ENCODE measurements at places on chromosomes 12 and 14.

DNA sequence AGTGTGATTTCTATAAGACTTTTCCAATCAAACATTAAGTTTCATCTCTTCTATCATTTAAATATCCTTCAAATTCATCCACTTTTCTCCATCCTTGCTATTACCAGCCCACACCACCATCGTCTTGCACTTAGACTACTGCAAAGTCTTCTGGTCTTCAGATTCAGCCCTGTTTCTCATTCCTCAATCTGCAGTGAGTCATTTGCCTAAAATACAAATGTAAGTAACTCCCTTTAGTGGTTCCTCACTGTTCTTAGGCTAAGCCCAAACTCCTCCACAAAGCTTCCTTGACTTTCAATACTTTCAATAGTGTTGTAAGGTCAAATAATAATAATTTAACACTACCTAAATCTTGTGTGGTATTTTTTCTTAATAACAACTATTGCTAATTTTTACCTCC is 83.3 kb downstream of the PLEKHG7 start:
- no peak for DNase-seq

- no peak for DNase-seq
These were observed 1108.6 kb downstream of the LRFN5 start for GRCh38 chr14:42715316-42715715.

- DNase-seq = no peak
These were observed 13.6 kb downstream of the VEZT start for GRCh38 chr12:95231190-95231589.

DNA sequence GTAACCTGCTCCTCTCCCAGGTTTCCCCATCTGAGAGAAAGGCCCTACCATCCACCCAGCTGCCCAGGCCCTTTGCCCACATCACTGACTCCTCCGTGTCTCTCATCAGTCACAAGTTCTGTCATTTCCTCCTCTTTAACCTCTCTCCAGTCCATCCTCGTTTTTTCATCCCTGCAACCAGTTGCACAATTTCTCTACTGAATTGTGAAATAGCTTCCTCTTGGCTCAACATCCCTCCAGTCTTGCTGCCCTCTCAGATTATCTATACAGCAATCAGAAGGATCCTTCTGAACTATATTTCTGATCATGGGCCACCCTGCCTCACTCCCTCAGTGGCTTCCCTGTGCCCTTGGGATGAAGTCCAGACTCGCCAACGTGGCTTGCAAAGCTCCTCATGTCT is 6.8 kb downstream of the FAM161B start:
- DNase-seq = no peak

- DNase-seq = no peak
These were observed 541.6 kb downstream of the TMEM121 start for GRCh38 chr14:106067935-106068334.

DNA sequence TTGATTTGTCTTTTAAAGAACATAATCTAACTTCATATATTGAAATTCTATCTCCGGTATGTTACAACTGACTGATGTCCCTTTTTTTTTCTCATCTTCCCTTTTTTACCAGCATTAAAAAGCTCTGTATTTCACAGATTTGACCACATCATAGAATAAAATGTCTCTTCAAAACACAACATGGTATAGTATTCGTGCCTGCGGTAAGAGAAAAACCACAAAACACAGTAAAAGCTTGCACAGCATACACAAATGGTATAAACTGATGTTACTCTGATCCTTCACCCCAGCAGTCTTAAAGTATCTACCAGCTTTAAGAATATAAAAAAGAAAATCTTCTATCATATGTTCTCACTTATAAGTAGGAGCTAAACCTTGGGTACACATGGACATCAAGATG is 83.4 kb downstream of the HECTD1 start:
- DNase-seq = no peak

GRCh38 chr12:1398673-1399072 is 195.7 kb downstream of the FBXL14 start:
- DNase-seq = no peak

- DNase-seq = no peak
These were observed 153.2 kb downstream of the SMOC1 start for GRCh38 chr14:70032447-70032846.

GRCh38 chr14:37697489-37698121 is 102.2 kb downstream of the TTC6 start:
- DNase-seq = no peak

- no peak for DNase-seq
These were observed 157.6 kb downstream of the DPF3 start for GRCh38 chr14:72736308-72736707.

DNA sequence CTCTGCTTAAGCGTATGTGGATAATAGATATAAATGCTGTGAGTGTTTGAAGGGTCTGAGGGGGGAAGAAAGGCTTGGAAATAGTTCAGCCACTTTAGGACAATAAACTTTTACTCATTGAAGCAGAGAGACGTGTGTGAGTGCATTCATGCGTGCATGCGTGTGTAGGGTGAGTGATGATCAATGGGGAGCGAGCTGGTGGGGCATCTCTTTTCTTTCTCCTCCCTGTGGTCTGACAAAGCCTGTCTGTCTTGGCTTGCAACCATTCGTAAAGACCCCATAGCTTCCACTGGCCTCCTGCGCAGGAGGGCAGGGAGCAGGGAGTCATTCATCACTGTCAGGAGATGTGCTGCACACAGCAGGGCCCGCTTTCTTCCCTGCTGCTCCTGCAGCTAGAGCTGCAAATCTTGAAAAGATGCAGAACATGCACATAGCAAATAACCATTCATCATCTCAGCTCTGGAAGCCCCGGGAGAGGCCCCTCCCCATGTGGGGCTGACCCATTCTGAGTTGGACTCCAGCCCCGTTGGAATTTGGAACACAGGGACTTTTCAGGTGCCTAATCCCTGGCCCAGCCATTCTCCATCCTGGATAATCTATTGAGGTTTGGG is 223.2 kb downstream of the PPM1H start:
- no peak for DNase-seq

DNA sequence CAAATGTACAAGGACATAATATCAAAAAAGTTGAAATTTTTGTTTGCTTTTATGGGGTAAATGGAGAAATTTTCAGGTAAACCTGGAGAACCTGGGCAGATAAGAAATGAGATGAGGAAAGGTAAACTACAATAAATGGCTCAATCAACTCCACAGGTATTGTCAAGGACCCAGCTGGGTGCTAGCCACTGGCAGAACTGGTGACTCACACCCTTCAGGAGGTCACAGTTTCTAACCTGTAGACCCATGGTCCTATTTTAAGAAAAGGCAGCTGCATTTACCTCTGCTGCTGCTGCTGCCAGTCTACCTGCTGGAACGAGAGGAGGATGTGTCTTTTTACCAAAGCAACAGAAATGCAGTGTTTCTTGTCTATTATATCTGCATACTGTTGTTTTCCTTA is 226.6 kb downstream of the ALG10B start:
- no peak for DNase-seq

DNA sequence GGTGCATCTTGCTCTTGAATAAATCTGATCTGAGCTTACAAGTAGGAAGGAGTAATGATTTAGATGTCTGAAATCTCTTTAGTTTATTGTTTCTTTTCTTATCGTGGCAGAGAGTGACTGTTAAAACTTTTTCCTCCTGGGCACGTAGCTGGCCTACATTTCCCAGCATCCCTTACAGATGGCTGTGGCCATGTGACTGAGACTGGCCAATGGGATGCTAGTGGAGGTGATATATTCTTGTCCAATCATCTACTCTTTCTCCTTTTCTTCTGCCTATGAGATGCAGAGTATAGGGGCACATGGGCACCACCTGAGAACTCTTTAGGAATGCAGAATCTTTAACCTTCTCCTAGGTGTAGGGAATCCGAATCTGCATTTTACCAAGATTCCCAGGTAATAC is 237.3 kb downstream of the RGS6 start:
- no peak for DNase-seq

GRCh38 chr12:127519779-127520178 is 747.2 kb upstream of the TMEM132C start:
- DNase-seq = no peak

- DNase-seq = no peak
These were observed 397.8 kb downstream of the SEC23A start for GRCh38 chr14:38705220-38705619.

- DNase-seq = no peak
These were observed 34.0 kb downstream of the KCNMB4 start for GRCh38 chr12:70400124-70400523.

DNA sequence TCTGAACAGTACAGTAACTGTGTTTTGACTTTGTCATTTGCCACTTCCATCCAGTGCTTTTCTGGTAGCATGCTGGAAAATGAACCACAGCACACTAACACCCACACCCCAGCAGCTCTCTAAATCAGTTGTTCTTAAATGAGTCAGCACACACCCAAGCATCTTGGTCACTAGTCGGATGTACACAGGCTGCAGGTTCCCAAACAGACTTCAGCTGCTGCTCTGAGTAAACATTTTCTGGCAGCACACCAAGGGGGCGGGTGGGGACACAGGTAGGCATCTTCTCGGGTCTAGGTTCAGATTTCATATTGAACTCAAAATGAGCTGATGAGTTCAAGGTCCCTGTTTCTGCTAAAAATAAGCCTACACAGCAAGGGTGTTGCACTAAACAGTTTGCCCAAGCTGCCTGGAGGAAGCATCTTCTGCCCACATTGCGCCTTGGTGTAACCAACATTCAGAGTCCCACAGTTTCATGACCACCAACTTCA is 39.8 kb downstream of the IFNG start:
- no peak for DNase-seq

DNA sequence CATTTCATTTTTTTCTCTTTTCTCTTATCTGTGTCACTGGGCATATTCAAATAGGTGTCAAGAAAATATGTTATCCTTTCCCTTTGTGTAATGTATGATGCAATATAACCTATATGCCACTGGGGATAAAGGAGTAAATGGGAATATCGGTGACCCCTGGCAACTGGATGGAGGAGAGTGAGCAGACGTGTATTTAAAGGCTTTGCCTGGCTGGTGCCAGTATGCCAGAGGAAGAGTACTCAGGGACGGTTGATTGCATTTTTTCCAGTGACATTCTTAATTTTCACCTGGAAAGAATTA is 12.0 kb upstream of the STXBP6 start:
- DNase-seq = no peak

DNA sequence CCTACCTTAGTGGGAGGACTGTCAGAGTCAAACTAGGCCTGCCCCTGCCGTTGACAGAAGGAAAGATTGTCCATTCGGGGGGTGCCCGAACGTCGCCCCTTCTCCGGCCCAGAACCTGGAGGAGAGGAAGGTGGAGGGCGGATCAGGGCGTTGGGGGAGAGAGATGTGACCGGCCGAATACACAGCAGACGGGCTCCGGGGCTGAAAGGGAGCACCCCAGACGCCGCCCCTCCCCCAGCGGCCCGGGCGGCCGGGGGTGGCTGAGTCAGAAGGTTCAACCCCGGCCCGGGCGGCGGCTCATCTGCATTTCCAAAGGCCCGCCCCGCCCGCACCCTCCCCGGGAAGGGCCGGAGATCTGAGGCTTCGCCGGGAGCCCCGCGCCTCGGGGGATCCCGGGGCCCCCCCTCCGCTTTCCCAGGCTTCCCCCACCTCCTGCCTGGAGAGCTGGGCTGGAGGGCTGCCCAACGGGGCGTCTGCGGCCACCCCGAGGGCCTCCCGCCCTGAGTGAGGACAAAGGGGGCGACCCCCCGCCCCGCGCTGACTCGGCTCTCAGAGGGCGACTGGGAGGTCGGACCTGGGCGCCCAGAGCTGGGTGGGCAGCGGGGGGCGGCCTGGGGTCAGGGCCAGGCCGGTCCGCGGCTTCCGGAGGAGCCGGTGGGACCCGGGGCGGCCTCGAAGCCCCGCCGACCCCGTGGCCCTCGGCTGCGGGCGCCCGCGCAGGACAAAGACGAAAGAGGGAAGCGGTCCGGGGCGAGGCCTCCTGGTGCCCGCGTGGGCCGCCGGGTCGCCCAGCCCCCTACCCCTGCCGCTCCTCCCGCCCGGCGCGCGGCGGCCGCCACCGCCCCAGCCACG is 3.7 kb upstream of the SETD1B start:
- DNase-seq = peak; percentile 37

DNA sequence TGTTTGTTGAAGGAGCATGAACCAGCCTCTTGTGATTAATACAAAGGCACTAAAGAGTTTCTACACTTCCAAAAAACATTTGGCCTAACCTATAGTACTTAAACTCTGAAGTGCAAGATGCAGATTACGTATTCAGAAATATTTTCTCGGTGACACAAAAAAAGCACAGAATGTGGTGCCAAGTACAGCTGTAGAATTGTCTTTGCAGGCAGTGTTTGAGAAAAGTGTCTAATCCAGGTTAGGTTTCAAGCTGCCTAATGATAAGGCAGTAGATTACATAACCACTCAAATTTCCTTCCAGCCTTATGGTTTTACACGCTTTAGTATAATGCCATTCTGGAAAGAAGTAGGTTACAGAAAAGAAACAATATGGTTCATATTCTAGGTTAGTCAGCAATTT is 205.2 kb downstream of the KLHL28 start:
- DNase-seq = no peak

DNA sequence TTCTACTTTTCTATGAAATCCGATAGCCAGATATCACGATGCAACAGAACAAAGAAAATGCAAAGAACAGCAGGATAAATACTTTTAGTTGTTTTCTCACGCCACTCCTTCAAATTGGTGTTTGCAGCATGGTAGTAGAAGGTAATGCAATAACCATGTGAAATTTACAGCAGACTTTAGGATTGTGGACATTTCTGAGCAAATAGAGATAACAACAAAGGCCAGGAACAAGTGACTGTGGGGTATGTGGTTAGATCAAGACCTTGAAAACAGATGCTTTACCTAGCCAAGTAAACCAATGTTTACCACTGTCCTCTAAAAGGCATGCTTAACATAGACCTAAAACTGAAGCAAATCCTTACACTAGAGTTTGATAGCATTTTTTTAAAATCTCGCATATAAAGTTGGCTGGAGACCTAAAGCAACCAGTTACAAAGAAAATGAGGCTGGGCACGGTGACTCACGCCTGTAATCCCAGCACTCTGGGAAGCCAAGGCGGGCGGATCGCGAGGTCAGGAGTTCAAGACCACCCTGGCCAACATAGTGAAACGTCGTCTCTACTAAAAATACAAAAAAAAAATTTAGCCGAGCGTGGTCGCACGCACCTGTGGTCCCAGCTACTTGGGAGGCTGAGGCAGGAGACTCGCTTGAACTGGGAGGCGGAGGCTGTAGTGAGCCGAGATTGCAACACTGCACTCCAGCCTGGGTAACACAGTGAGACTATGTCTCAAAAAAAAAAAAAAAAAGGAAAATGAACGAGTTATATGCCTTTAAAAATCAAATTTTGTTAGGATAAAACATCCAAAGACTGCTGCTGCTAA is 123.2 kb upstream of the FOXN3 start:
- no peak for DNase-seq

- DNase-seq = no peak
These were observed 448.9 kb upstream of the FAR2 start for GRCh38 chr12:28700161-28700560.

DNA sequence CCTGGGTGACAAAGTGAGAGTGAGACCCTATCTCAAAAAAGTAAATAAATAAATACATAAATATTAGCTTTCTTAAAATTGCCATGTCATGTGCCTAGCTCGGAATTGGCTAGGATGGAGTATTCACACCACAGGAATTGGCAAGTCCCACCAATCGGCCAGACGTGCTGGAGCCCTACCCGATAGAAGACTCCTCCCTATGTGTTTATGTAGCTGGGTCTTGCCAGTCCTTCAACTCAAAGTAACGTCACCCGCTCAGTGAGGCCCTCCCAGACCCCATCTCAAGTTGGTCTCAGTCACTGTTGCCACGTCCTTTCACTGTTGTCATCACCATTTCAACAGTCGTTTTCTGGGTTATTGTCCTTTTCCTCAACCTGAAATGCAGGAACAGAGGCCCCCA is 20.2 kb downstream of the VRTN start:
- DNase-seq = no peak
